Fibroblast of lung (primary cell): ENCODE measurements at places on chromosomes 7 and 10. TPM values are rescaled to one million over a fixed set of nuclear protein-coding genes. Genes with fewer than 3 reads are reported as not detected.

LIPM gene
- not detected in 2 replicates for polyA plus RNA-seq

GATA3 gene
- polyA plus RNA-seq, result 0.02 TPM in 1 of 2 replicates, not detected in the other

PRR15 gene
- polyA plus RNA-seq, result 0.43 TPM in 1 of 2 replicates, not detected in the other

DNA sequence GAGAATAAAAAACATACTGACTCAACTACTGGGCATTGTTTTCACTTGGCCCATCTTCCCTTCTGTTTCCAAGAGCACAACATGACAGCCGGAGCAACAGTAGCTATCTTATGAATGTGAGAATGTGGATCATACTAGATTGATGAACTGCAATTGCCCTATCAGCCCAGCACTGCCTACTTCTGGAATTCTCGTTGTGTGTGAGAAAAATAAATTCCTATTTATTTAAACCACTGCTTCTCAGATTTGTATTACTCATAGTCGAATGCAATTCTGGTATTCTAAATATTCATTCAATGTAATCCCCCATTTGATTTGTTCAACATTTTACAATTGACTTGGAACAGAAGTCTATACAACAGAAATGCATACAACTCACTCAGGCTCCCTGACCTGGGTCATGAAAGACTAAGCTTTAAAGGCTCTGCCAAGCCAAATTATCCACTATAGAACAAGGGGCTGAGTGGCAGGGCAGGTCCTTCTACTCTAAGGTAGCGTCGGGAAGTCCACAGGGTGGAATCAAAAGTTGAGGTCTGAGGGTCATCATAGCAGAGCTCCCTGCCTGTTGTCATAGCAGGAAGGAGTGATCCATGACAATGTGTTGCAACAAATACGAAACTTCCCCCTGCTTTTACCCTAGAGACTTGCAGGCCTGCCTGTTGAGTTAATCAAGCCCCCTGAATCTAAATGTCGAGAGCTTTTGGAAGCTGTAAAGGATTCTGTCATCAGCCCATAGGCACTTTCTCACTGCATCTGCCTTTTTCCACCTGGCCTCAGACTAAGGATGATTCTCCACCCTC, 12.4 kb upstream of the JAZF1 start:
- H3K27me3 ChIP-seq, result no peaks in the 10 kb centered on the region
- H3K4me1 ChIP-seq, result no peaks in the 10 kb centered on the region
- H3K27ac ChIP-seq, result no peak overlapping the region
- no peaks in the 10 kb centered on the region for H3K36me3 ChIP-seq
- H3K4me3 ChIP-seq, result no peak overlapping the region

DNA sequence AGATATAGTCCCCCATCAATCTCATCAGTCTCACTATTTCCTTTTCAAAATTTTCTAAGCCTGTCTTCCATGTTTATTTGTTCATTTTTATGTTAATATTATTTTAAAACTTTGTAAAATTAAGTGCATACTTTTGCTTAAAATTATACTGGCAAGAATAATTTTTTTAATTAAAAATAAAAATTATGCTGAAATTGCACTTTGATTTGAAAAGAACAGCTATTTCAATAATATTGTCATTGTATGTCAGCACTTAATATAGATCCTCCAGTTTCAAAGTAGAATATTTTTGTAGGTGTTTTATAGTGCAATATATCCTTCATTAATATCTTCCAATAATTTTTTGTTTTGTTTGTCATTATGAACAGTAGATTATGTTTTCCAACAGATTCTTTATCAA, 99.0 kb upstream of the MAGI2 start:
- H3K27me3 ChIP-seq, result no peaks in the 10 kb centered on the region
- no peak overlapping the region for H3K27ac ChIP-seq
- no peak for DNase-seq
- no peaks in the 10 kb centered on the region for H3K36me3 ChIP-seq
- no peak overlapping the region for H3K4me3 ChIP-seq
- no peaks in the 10 kb centered on the region for H3K4me1 ChIP-seq

DNA sequence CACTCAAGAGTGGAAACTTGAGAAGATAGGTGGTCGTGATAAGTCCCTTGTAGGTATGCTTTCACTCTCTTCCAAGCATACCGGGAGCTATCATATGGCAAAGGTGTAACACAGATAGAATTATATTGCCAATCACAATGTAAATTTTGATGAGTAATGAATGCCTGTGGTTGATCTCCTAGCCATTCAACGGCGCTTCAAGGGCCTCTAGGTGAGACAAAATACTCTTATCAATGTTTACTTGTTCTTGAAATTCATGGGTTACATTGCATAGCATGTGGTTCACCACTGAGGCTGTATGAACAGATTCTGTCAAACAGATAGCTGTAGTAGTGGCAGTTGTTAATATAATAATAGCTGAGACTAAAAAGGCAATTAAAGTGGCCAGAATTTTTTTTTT, 82.4 kb downstream of the THSD7A start:
- H3K4me1 ChIP-seq, result no peaks in the 10 kb centered on the region
- no peaks in the 10 kb centered on the region for H3K36me3 ChIP-seq
- no peak overlapping the region for H3K27ac ChIP-seq
- DNase-seq, result no peak
- no peak overlapping the region for H3K4me3 ChIP-seq

DNA sequence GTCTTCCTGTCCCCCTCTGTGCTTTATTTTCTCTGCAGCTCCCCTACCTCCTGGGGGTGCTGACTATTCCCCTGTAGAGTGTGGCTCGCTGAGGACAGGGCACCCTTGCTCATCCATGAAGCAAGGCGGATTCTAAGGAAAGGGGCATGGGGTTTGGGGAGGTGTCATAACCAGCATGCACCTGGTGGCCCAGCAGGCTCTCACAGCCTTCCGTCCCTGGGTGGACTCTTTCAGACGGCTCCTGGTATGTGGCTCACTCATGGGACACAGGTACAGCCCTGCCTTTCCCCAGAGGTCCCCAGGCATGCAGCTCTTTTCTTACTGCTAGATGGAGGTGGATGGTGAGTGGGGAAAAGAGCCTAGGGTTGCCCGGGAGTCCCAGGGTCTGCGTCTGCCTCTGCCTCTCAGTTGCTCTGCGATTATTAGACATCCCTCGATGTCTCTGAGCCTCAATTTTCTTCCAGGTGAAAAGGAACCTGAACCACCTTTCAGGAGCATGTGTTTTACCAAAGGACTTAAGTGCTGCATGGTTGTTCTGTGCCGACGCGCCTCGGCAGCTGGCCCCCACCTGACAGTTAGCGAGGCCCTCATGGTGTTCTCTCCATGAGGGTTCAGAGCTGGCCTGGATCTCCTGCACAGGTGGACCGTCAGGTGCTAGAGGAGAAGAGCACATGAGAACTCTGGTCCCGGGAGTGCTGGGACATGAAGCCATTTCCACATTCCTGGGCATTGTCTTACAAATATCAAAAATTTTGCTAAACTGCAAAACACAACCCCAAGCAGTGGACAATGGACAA, 172.5 kb upstream of the SHH start:
- DNase-seq, result no peak
- H3K4me3 ChIP-seq, result no peak overlapping the region
- H3K27ac ChIP-seq, result no peak overlapping the region
- no peaks in the 10 kb centered on the region for H3K36me3 ChIP-seq

GRCh38 chr7:69814421-69814962, 216.2 kb downstream of the AUTS2 start:
- no peak overlapping the region for H3K4me3 ChIP-seq
- no peak overlapping the region for H3K27ac ChIP-seq
- no peaks in the 10 kb centered on the region for H3K36me3 ChIP-seq
- DNase-seq, result no peak
- H3K27me3 ChIP-seq, result no peaks in the 10 kb centered on the region
- peaks cover 3% of the 10 kb centered on the region for H3K4me1 ChIP-seq

GRCh38 chr10:91672021-91672608, 39.2 kb upstream of the PPP1R3C start:
- no peaks in the 10 kb centered on the region for H3K4me1 ChIP-seq
- H3K4me3 ChIP-seq, result no peak overlapping the region
- peak; percentile 58 for DNase-seq
- no peaks in the 10 kb centered on the region for H3K27me3 ChIP-seq

DNA sequence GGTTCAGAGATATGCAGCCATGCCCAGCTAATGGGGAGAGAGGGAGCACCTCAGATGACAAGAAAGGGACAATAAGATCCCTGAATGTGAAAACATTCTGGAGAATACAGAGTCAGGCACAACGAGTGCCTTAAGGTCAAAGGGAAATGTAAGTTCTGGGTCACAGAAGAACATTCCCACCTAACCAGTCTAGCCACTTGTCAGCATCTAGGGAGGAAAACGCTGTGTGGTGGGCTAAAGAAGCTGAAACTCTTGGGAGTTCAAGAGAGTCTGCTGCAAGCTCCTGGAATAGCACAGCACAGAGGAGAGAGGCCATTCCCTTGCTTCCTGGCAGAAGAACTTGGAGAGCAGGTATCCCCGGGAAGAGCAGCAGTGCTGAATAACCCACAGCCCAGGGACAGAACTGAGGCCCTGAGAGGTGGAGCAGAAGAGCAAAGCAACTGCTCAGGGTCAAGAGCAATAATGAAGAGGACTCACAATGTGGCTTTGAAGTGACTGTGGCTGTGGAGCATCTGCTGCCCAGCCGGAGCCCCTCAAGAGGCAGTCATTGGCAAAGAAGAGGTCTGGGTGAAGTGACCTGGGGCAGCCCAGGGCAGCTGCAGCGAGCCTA, 182.3 kb downstream of the NPSR1 start:
- no peak overlapping the region for H3K27ac ChIP-seq
- H3K36me3 ChIP-seq, result no peaks in the 10 kb centered on the region
- no peak overlapping the region for H3K4me3 ChIP-seq
- no peaks in the 10 kb centered on the region for H3K27me3 ChIP-seq

GRCh38 chr7:133911724-133912123, 215.4 kb upstream of the LRGUK start:
- H3K36me3 ChIP-seq, result no peaks in the 10 kb centered on the region
- no peaks in the 10 kb centered on the region for H3K27me3 ChIP-seq
- no peaks in the 10 kb centered on the region for H3K4me1 ChIP-seq
- no peak for DNase-seq

GRCh38 chr7:120996333-120996987, 7.9 kb downstream of the CPED1 start:
- no peak overlapping the region for H3K4me3 ChIP-seq
- no peaks in the 10 kb centered on the region for H3K36me3 ChIP-seq
- no peaks in the 10 kb centered on the region for H3K27me3 ChIP-seq
- DNase-seq, result peak; percentile 96
- no peak overlapping the region for H3K27ac ChIP-seq

DNA sequence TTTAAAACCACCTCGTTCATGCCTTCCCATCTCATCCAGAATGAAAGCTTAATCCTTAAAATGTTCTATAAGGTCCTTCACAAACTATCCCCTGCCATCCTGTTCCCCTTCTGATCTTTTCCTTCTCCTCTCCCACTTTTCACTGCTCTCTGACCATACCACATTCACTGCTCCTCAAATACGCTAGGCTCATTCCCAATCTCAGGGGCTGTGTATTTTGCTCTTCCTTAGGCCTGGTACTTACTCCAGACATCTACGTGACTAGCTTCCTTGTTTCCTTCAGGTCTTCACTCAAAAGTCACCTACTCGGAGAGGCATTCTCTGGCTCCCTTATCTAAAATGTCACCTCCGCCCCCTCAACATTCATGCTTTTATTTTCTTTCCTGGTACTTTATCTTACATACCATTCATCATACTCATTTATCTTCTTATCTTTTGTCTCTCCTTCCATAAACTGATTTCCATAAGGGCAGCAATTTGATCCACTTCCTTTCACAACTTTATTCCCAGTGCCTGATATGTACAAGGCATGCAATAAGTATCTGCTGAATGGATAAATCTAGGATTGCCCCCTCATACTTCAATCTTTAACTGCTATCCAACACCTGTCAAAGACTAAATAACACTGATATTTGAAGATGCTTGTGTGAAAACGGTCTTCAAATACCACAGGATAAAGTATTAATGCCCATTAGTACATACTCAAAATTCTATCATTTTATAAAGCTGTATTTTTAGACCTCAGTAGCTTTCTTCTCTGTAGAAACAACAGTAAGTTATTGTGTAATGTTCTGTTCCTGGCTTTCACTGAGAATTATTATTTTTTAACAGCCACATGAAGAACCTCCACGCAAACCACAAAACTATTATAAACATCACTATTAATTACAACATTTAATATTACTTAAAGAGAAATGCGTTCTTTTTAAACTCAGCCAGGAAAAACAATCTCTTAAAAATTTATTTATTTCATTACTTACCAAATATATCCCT, 27.0 kb downstream of the JMJD1C start:
- no peak overlapping the region for H3K27ac ChIP-seq
- peak; percentile 61 for DNase-seq
- no peaks in the 10 kb centered on the region for H3K36me3 ChIP-seq
- H3K4me3 ChIP-seq, result no peak overlapping the region
- no peaks in the 10 kb centered on the region for H3K27me3 ChIP-seq

GRCh38 chr7:135190703-135191102, 20.2 kb upstream of the CYREN start:
- H3K27me3 ChIP-seq, result no peaks in the 10 kb centered on the region
- DNase-seq, result no peak
- peaks cover 7% of the 10 kb centered on the region for H3K4me1 ChIP-seq
- peaks cover 14% of the 10 kb centered on the region for H3K36me3 ChIP-seq
- no peak overlapping the region for H3K27ac ChIP-seq

DNA sequence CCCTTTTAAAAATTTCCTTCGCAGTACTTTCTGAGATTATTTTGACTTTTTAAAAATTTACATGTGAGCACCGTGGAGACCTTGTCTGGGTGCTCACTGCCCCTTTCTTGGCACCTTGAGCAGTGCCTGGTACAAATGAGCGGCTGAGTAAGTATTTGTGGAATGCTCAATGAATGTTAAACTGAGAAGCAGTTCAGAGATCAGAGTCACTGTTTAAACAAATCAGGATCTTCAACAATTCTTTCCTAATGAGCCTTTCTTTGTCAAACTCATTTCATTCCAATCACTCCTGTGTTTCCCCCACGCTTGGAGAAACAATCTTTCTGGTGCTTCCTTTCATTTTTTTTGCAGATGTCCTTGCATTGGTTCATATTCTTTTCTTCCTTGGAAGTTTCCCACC, 611.3 kb upstream of the GALNT17 start:
- H3K27ac ChIP-seq, result no peak overlapping the region
- no peak overlapping the region for H3K4me3 ChIP-seq
- no peaks in the 10 kb centered on the region for H3K27me3 ChIP-seq
- no peaks in the 10 kb centered on the region for H3K36me3 ChIP-seq

DNA sequence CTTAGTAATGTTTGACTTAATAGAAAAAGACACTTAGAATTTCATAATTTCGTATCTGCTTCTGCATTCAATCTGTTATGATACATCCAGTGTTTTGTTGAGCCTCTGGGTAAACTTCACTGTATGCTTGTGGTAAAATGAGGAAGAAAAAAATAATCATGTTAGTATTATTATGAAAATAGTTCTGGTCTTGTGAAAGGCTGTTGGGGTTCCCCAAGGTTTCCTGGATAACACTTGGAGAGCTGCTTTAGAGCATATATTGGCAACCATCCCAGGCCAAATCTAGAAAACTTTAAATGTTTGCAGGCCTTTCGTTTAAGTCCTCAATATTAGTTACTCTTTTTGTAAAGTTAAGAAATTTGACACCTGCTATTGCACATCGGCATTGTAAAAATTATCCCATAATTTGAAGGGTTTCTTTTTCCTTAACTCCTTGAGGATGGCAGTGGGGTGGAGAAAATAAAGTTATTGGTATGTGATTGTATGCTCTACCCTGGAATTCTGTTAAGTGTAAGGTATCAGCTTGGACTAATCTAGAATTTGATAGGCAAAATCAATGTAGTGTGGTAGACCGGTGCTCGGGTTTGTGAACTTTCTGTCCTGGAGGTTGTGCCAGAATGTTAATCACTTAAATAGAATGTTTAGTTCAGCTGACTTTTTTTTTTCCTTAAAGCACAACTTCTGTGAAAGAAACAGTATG, 54.5 kb downstream of the WAC start:
- H3K27me3 ChIP-seq, result no peaks in the 10 kb centered on the region
- peaks cover 20% of the 10 kb centered on the region for H3K4me1 ChIP-seq
- H3K36me3 ChIP-seq, result peaks cover 11% of the 10 kb centered on the region
- H3K4me3 ChIP-seq, result no peak overlapping the region
- DNase-seq, result peak; percentile 65
